ENCODE measurements at places on chromosomes 2 and 18. TPM values are rescaled to one million over a fixed set of nuclear protein-coding genes. Genes with fewer than 3 reads are reported as not detected.

ANKRD36C gene
- 71.9 TPM for total RNA-seq

IL36A gene
- not detected for total RNA-seq

- no peak for DNase-seq
Observed at GRCh38 chr2:182951948-182952663, 85.7 kb upstream of the FRZB start.

- no peak for DNase-seq
Observed at GRCh38 chr2:191612496-191612895, 65.4 kb upstream of the NABP1 start.

RAPGEF4 gene
- 15.4 TPM for total RNA-seq

TET3 gene
- total RNA-seq: 11.8 TPM

- no peak for DNase-seq
Observed at GRCh38 chr18:48914581-48915251, 36.0 kb downstream of the SMAD7 start.

- DNase-seq: no peak
Observed at GRCh38 chr2:177830881-177831386, 241.6 kb downstream of the PDE11A start.

- DNase-seq: no peak
Observed at GRCh38 chr18:28794459-28795245, 617.7 kb upstream of the CDH2 start.

DNA sequence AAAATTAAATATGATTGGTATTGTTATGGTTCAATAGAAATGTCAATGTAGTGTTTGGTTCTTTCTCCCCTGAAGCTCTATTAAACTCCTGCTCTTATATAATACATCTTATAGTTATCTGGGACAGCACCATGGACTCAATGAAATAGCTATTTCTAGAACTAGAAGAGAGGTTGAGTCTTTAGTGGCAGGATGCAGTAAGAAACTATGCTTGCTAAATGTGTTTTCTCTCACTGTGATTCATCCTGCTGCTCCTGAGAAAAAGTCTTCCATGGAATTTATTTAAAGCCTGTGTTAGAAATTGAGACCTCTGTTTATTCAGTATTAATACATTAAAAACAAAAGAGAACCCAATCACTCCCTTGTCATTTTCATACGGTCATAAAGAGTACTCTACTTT lies 61.5 kb downstream of the G6PC2 start:
- no peak for DNase-seq

GRCh38 chr2:176784633-176785200 lies 427.9 kb upstream of the HNRNPA3 start:
- no peak for DNase-seq

DNA sequence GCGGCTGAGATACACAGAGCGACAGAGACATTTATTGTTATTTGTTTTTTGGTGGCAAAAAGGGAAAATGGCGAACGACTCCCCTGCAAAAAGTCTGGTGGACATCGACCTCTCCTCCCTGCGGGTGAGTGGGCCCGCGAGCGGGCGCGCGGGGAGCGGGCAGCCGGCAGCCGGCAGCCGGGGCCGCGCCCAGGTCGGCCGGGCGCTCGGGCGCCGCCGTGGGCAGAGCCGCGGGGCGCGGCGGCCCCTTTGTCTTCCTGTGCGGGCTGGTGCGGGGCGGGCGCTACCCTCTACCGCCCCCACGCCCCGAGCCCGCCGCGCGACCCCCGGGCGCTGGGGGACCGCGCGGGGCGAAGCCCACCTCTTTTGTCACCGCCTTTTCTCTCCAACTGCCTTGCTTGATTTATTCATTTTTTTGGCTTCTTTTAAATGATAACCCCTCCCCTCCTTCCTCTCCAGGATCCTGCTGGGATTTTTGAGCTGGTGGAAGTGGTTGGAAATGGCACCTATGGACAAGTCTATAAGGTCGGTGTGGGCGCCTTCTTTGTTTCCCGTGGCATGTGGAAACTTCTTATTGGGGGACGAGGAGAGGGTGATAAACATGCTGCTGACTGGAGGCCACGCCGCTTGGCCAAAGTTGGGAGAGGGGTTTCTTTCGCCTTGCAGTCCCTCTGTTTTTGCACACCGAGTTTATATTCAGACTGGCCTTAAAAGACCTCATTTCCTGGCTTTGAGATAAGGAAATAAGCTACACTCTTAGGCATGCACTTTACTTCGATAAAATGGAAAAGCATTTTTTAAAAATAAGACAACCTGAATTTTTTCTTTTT lies 722 bp downstream of the MAP4K4 start:
- DNase-seq: no peak

CCT4 gene
- 84.2 TPM for total RNA-seq

- no peak for DNase-seq
Observed at GRCh38 chr2:99711144-99711543, 221.3 kb upstream of the REV1 start.

DNA sequence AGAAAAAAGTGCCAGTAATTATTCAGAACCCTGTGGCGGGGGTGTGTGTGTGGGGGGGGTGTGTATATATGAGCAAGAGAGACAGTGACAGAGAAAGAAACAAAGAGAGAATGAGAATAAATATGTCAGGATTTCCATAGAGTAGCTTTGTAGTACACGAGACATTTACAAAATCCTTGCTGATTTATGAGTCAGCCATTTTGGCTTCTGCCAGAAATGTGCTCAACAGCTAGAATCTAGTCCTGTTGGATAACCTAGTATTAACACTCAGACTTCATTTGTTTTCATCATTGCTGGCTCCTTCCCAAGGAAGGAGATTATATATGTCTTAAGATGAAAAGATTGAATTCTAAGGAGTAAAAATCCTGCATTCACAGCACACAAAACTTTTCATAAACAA lies 140.5 kb upstream of the HNRNPA3 start:
- no peak for DNase-seq

PLEK gene
- total RNA-seq: 16.9 TPM

Data from omental fat pad (tissue), 4 donors.